Ovary (tissue), 10 donors: ENCODE measurements at places on chromosomes 5 and 9. TPM values are rescaled to one million over a fixed set of nuclear protein-coding genes. Genes with fewer than 3 reads are reported as not detected.

DNA sequence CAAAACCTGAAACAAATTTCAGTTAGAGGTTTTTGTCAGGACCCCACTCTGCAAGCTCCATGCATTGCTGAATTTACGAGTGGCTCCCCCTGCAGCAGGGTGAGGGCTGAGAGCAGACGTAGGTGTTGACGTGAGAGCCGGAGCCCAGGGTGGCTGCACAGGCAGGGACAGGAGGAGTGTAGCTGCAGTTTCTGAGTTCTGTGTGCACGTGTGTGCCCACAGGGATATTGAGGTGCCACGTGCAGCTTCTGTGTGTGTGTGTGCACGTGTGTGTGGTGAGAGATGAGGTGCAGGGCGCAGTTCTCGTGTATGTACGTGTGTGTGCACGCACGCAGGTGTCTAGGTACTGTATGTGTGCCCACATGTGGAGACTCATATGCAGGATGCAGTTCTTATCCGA is 14.6 kb downstream of the PLEKHG4B start:
- no peak for DNase-seq

DNA sequence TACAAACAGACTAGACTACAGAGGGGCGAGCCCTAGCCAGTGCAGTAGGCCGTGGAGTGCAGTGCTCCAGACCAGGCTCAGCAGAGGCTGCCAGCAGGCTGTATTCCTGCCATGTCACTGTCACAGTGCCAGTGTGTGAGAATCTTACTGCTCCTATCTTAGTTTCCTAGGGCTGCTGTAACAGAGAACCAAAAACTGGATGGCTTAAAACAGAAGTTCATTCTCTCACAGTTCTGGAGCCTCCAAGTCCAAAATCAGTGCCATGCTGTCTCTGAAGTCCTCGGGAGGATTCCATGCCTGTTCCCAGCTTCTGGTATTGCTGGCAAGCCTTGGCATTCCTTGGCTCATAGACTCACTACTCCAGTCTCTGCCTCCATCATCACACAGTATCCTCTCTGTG is 75.0 kb upstream of the SAP30L start:
- DNase-seq, result no peak

- DNase-seq, result no peak
Observed at GRCh38 chr9:68507130-68507805, 33.4 kb downstream of the TMEM252 start.

DNA sequence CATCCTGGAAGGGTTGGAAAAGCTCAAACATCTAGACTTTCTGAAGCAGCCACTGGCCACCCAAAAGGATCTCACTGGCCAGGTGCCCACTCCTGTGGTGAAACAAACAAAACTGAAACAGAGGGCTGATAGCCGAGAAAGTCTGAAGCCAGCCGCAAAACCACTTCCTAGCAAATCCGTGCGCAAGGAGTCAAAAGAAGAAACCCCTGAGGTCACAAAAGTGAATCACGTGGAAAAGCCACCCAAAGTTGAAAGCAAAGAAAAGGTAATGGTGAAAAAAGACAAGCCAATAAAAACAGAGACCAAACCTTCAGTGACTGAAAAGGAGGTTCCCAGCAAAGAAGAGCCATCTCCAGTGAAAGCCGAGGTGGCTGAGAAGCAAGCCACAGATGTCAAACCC is 87.6 kb downstream of the MAP1B start:
- no peak for DNase-seq

The SHISAL2B gene
- not detected for total RNA-seq

The SH3GL2 gene
- 1.1 TPM for total RNA-seq

The ARL14EPL gene
- total RNA-seq, result not detected

The SKIC3 gene
- total RNA-seq, result 66.9 TPM
